ENCODE measurements at places on chromosomes 3 and 15. TPM values are rescaled to one million over a fixed set of nuclear protein-coding genes. Genes with fewer than 3 reads are reported as not detected.
A peak's percentile ranks its signal among the peaks of the same experiment; 100 is the strongest.

- peaks cover 14% of the 10 kb centered on the region for H3K36me3 ChIP-seq
- no peak overlapping the region for H3K4me3 ChIP-seq
- H3K4me1 ChIP-seq, result peaks cover 28% of the 10 kb centered on the region
- no peak overlapping the region for H3K27ac ChIP-seq
- DNase-seq, result no peak
- H3K27me3 ChIP-seq, result no peaks in the 10 kb centered on the region
Measured at GRCh38 chr3:130737622-130738021, 9.0 kb downstream of the PIK3R4 start.

Gene C3orf38
- 36.5 TPM for total RNA-seq

Gene CPA3
- total RNA-seq, result not detected

Gene SEMA6D
- not detected for total RNA-seq

- H3K4me3 ChIP-seq, result no peak overlapping the region
- DNase-seq, result no peak
Measured at GRCh38 chr15:100254691-100255090, 87.1 kb downstream of the ADAMTS17 start.

GRCh38 chr3:99625643-99626416 lies 12.6 kb upstream of the COL8A1 start:
- DNase-seq, result no peak
- no peak overlapping the region for H3K4me3 ChIP-seq
- H3K36me3 ChIP-seq, result no peaks in the 10 kb centered on the region

- H3K27me3 ChIP-seq, result no peaks in the 10 kb centered on the region
- DNase-seq, result no peak
- H3K36me3 ChIP-seq, result no peaks in the 10 kb centered on the region
- H3K4me3 ChIP-seq, result no peak overlapping the region
- H3K27ac ChIP-seq, result no peak overlapping the region
Measured at GRCh38 chr3:156425651-156426050, 129.3 kb downstream of the SSR3 start.

DNA sequence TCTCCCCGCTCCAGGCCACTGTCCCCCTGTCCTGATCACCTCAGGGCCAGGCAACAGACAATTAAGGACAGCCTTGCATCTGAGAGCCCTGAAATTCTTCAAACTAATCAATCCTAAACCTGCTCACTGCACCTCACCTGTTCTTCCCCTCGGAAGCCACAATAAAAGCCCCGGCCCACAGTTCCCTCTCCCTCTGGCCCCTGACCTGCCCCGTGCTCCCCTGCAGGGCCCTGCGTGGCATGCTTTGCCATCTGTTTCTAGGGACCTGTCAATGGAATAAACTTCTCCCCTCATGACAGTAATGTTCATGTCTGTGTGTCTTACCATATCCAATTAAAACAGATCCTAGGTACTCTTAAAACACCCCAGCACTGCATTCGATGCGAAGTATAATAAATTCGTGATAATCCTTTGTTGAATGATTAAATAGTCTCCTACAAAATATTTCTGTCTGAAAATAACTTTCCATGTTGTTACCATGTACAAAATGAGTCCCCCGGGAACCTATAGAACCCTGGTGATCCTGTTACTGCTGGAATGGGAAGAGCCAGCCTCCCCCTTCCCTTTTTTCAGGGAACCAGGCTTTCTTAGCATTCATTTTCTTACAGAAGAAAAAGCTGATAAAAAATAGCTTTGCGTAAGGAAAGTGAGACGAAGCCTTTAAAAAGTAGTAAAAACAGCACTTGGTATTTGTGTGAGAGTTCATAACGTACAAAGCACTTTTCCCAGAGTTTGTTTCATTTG lies 59.0 kb downstream of the ABTB1 start:
- H3K4me1 ChIP-seq, result no peaks in the 10 kb centered on the region
- H3K27me3 ChIP-seq, result no peaks in the 10 kb centered on the region
- no peak overlapping the region for H3K4me3 ChIP-seq
- no peak overlapping the region for H3K27ac ChIP-seq
- no peak for DNase-seq

- no peaks in the 10 kb centered on the region for H3K4me1 ChIP-seq
- no peak overlapping the region for H3K4me3 ChIP-seq
- no peaks in the 10 kb centered on the region for H3K27me3 ChIP-seq
- no peak overlapping the region for H3K27ac ChIP-seq
Measured at GRCh38 chr15:68681836-68682235, 103.0 kb downstream of the CORO2B start.

DNA sequence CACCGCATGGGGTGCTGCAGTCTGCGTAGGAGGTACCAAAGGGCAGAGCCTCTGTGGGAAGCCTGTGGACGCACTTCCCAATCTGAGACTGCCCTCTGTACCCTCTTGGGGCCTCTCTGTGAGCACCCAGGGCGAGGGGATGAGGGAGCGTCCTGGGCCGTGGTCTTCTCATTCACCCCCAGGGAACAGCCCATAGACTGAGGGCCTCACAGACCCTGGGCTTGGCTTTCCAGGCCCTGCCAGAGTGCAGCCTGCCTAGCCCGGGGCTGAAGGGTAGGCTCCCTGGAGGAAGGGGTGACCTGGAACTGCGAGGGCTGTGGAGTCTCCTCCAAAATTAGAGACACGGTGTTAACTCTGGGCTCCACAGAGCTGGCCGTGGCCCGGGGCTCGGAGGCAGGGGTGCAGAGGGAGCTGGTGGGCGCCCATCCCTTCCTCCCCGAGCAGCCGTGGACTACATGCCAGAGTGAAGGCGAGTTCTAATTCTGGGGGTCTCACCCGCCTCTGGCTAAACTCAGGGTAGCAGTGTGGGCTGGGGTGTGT lies 468 bp upstream of the SPTBN5 start:
- no peaks in the 10 kb centered on the region for H3K36me3 ChIP-seq
- peaks cover 38% of the 10 kb centered on the region for H3K4me1 ChIP-seq
- peak overlapping the region; percentile 29 for H3K4me3 ChIP-seq
- no peaks in the 10 kb centered on the region for H3K27me3 ChIP-seq
- no peak for DNase-seq

- no peak for DNase-seq
- no peaks in the 10 kb centered on the region for H3K4me1 ChIP-seq
- no peaks in the 10 kb centered on the region for H3K36me3 ChIP-seq
- H3K4me3 ChIP-seq, result no peak overlapping the region
- H3K27ac ChIP-seq, result no peak overlapping the region
Measured at GRCh38 chr3:169390271-169390670, 273.2 kb downstream of the MECOM start.

- no peak overlapping the region for H3K27ac ChIP-seq
- no peaks in the 10 kb centered on the region for H3K27me3 ChIP-seq
- no peaks in the 10 kb centered on the region for H3K36me3 ChIP-seq
- no peak for DNase-seq
Measured at GRCh38 chr15:97576929-97577645, 383.4 kb upstream of the ARRDC4 start.
